Stimulated activated CD4-positive, alpha-beta T cell treated with anti-CD3 and anti-CD28 coated beads, Interleukin-15, amount 100 ng/mL, for 1 hour (primary cell): ENCODE measurements at places on chromosomes 2 and 18.

GRCh38 chr2:165505514-165505913, 36.0 kb downstream of the CSRNP3 start:
- DNase-seq: no peak

GRCh38 chr2:16507655-16508489, 157.8 kb downstream of the CYRIA start:
- no peak for DNase-seq

- no peak for DNase-seq
Measured at GRCh38 chr18:56298935-56299334, 339.5 kb downstream of the TXNL1 start.

GRCh38 chr2:200786826-200787225, 24.9 kb upstream of the BZW1 start:
- no peak for DNase-seq

- no peak for DNase-seq
Measured at GRCh38 chr18:50644146-50644545, 84.3 kb downstream of the MAPK4 start.

- no peak for DNase-seq
Measured at GRCh38 chr2:149188291-149188690, 142.1 kb upstream of the LYPD6 start.

DNA sequence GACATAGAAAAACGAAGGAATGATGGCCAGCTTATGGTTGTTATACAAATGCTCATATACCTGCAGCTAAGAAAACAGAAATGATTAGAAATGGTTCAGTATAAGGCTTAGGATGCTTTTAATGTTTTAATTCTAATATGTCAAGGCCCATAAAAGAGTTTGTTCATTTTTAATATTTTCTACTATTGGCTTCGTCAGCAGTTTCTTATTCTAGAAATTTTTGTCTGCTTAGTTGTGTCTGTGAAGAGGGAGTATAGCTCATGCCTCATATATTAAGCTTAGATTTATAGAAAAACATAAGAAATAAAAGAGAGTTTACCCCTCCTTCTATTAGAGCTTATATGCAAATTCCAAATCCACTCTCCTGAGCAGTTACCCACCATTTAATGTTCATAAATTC, 292.6 kb downstream of the SLC8A1 start:
- no peak for DNase-seq
